Mesendoderm (in vitro differentiated cells): ENCODE measurements at places on chromosomes 16 and 17.

- no peak for DNase-seq
These were observed 66.6 kb downstream of the CNTNAP4 start for GRCh38 chr16:76343769-76344168.

GRCh38 chr17:55157165-55157564, 107.6 kb upstream of the HLF start:
- no peak for DNase-seq

GRCh38 chr16:50136399-50136798, 16.7 kb upstream of the TENT4B start:
- no peak for DNase-seq

DNA sequence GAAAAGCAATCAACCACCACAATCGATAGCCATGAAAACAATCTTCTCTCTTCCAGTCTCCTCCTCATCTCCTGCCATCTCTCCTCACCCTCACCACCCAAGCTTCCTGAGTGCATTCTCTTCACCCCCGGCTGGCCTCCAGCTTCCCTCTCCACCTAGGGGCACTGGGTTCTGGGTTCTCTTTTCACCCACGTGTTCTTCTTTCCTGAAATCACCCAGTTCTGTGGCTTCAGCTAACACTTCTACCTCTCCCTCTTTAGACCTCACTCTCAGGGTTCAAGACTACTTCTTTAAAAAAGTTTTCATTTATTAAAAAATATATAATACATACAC, 8.2 kb downstream of the ITGAM start:
- DNase-seq, result no peak

DNA sequence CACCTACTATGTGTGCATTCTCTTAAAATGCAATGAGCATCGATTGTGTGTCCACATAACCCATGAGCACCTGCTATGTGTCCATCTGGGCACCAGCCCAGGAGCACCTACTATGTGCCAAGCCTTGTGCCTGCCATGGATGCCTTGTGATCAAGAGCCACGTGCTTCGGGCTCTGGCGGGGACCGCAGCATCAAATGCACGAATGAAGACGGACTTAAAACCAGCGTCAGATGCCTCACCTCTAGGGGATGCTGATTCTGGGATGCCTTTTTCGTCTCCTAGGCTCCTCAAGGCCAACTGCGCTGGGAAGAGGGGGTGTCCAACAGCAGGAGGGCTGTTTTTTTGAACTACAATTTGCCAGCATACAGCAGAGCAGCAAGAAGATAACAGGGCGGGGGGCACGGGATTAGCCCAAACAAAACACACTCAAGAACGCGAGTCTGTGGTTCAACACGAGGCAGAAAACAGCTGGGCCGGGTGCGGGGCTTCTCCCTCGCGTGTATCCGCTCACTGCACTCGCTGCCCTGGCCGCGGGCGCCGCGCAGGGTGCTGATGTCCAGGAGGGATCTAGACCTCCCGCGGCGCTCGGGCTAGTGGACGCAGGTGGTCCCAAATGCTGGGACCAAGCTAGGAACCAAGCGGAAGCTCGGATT, 1.2 kb upstream of the GLIS2 start:
- DNase-seq, result peak; percentile 77

- no peak for DNase-seq
These were observed 37.9 kb downstream of the IRF8 start for GRCh38 chr16:85936816-85937215.

GRCh38 chr17:49290690-49291359, 60.2 kb upstream of the PHOSPHO1 start:
- peak; percentile 29 for DNase-seq

GRCh38 chr16:15575293-15576049, 67.5 kb downstream of the MARF1 start:
- DNase-seq, result no peak

- no peak for DNase-seq
These were observed 63.0 kb upstream of the PVALEF start for GRCh38 chr17:81102352-81102751.

DNA sequence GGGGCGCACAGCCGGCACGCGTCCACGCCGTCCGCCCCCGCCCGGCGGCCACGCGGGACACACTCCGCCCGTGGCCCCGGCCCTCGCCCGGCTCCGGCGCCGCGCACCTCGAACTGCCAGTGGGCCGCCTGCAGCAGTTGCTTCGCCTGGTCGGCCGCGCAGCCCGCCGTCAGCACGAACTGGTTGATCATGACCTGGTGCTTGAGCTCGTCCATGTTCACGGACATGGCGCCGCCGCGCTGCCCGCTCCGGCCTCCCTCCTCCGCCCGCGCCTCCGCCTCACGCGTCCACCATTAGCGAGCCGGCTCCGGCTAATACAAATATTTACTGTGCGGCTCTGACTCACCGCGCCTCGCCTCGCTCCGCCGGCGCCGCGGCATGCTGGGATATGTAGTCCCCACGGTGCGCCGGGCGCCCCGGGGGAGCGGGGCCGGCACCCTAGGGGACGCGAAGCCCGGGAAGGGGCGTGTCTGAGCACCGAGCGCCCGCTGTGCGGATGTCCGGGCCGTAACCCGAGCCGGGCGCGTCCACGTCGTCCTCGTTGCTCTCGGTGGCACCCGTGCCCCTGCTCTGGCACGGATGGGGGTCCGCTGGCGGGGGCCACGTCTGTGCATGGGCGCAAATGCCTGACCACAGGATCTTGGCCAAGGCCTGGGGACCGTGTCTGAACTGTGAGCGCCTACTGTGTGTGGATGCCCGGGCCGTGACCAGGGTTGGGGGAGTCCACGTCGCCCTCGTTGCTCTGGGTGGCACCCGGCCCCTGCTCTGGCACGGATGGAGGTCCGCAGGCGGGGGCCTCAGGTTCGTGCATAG, at the start of gene UBALD1:
Gene UBALD1 (minus strand): TSS at position 318 of the 813 bp plus-strand sequence. CDS start 91 bp downstream, at position 227.
- DNase-seq, result peak; percentile 81

DNA sequence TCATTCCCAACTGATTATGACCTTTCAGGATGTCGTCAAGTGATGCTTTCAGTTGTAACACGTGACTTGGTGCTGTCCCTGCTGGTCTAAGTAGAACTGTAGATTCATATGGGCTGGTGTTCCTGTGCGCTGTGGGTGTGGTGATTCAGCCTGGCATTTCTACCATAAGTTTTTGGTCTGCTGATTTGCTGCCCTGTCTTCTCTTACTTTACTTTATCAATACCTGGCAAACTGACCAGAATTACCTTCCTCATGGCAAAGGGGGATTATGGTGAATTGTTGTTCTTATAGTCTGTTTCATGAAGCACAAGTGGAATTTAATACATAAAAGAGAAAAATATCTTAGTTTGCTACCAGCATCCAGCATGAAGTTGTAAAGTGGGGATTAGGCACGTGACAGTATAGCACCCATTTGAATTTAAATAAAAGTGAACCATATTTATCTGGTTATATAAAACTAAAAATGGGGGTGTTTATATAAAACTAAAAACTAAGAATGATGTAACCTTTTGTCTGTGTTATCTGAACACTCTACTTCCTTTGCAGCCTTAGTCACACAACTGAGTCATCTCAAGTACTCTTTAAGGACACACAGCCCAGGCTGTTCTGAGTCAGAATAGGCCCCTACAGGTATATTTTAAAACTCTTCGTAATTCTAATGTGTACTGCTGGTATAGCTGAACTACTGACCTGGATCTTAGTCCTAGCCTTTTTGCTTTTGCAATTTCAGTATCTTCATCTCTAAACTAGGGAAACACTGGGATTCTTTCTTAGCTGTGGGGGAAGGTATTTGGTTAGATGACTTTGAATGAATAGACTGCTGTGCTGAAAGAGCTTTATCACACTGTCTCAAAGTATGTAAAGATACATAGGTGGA, 28.3 kb downstream of the TTC19 start:
- peak; percentile 77 for DNase-seq

- no peak for DNase-seq
These were observed 5.3 kb downstream of the BEAN1 start for GRCh38 chr16:66432429-66432828.

DNA sequence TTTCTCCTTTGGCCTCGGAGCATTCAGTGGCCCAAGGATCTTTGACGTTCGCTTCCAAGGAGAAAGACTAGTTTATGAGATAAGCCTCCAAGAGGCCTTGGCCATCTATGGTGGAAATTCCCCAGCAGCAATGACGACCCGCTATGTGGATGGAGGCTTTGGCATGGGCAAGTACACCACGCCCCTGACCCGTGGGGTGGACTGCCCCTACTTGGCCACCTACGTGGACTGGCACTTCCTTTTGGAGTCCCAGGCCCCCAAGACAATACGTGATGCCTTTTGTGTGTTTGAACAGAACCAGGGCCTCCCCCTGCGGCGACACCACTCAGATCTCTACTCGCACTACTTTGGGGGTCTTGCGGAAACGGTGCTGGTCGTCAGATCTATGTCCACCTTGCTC, 1.4 kb downstream of the AOC3 start:
- DNase-seq, result no peak

DNA sequence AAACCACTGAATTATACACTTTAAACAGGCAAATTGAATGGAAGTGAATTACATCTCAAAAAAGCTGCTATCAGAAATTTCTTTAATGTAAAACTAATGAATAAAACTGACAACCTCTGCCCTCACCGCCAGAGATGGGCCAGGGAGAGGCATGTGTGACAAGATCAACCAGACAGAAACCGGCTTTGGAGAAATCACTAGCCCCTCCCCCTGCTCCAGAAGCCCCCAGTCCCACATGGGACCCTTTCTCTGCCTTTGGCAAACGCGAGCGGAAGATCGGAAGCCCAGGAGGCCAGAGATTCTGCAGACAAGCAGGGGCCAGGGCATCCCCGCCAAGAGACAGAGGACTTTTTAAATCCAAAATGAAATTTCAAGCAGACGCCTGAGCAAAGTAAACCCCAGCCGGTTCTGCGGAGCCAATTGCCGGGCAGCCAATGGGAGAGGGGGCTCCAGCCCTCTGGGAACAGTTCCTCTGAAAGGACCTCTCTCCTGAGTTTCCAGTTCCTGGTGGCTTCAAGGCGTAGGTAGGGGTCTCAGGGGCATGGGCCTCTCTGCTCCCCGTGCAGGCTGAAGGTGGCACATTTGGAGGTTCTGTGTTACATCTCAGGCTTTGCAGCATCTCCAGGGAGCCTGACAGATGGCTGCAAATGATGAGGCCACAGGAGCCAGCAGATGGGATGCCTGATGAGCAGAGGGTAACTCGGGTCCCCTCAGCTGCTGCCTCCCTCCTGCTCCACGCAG, 118.1 kb downstream of the GSG1L start:
- no peak for DNase-seq

DNA sequence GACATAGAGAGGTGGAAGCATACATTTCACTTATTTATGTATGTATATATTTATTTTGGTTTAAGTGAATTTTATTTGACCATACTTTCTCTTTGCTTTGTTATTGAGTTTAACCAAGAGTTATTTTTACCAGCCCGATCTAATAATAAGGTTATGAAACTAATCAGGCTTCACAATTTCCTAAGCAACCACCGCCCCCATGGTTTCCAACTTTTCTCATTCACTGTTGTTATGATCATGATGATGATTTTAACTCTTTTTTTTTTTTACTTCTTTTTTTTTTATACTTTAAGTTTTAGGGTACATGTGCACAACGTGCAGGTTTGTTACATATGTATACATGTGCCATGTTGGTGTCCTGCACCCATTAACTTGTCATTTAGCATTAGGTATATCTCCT, 30.6 kb downstream of the DNAH9 start:
- no peak for DNase-seq

DNA sequence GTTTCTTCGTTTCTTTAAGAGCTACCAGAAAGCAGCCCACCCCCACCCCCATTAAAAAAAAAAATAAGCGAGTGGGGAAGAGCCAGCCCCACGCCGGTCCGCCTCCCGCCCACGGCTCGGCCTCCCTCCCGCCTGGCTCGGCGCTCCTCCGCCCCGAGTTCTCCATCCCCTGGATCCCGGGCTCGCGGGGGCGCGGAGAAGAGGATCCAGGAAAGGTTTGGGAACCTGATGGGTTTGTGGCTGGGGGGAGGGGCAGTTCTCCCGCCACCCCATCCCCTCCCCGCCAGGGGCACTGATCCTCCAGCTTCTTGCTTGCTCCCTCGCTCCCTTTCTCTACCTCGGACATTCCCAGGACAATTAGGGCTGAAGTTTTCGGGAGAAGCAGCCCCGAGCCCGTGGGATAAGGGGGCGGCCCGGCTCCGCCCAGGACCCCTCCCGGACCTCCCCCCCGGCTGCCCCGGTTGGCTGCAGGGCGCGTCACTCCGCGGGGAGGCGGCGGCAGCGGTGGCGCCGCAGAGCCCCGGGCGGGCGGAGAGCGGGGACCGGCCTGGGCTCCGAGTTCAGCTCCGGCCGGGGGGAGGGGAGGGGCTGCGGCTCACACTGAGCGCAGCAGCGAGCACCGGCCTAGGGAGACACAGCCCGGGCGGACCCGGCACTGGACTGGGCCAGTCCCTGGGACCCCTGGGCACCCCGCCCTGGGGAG, 1.0 kb upstream of the SALL1 start:
- peak; percentile 98 for DNase-seq

DNA sequence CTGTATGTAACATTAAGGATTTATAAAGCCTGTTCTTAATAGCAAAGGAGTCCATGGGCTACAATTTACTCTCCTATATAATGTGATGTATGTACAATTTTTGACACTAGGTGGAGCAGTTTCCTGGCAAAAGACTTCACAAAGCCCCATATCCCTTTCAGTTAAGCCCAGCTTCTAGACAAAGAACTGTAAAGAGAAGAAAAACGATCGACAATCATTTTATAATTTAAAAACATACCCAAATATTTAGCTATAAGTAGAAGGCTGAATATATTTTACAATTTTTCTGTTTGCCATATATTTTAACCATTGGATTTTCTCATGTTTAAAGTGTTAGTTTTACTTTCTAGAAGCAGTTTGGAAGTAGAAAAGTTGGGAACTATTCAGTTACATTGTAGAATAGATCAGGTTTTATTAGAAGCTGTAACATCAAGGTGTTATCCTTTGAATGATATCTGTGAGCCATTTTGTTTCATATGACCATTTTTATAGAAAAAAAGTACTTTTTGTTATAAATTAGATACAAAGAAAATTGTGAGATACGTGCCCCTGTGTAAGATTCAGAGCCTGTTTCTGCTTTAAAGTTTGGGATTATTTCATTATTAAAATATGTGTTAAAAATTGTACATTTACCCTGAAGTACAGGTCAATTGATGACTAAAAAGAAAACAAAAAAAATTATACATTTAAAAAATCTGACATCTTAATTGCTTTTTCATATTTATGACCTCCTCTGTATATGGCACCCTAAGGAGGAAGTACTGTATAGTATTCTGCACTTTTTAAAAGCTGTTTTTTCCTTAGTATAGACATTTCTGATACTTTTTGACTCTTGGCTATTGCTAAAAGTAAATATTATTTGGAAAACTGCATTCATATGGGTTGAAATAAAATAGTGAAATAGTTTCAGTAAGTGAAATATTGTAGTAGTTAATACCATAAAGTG, 46.3 kb downstream of the VMP1 start:
- DNase-seq, result peak; percentile 85

DNA sequence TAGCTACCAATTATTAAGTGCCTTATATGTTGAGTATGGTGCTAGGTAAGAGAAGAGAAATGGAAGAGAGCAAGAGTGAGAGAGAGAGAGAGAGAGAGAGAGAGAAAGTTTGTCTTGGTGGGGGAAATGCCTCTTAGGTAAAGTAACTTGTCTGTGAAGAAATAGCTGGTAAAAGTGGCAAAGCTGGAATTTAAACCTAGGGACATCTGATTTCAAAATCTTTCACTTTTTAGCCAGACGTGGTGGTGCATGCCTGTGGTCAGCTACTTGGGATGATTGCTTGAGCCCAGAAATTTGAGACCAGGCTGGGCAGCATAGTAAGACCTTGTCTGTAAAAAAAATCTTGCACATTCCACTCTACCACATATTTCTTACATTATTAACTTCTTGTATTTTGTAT, 23.0 kb upstream of the CDR2 start:
- DNase-seq, result no peak

GRCh38 chr16:1175566-1176279, 22.8 kb downstream of the CACNA1H start:
- DNase-seq, result no peak
